ENCODE measurements at places on chromosomes 6 and 20.
A peak's percentile ranks its signal among the peaks of the same experiment; 100 is the strongest.

- no peak for DNase-seq
These were observed 146.7 kb upstream of the CDH4 start for GRCh38 chr20:61105395-61105794.

DNA sequence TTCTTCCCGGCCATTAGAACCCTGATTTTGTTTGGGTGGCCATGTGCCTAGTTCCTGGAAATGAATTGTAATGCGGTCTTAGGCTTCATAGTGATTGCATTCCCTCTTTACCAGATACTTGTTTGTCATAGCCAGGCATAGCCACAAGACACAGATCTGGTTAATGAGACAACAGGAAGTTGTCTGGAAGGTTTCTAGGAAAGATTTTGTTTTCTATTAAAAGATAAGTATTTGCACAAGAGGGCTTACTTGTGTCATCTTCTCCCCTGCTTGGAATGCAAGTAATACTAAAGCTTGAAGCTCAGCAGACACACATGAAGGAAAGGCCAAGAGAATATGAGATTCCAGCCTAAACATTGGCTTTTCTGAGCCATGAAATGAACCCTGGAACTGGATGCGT, 12.9 kb downstream of the FARS2 start:
- DNase-seq, result no peak

GRCh38 chr6:106411056-106411455, 50.5 kb downstream of the CRYBG1 start:
- DNase-seq, result no peak

- no peak for DNase-seq
These were observed 2.7 kb downstream of the SLC17A2 start for GRCh38 chr6:25927756-25928216.

- DNase-seq, result no peak
These were observed 207.0 kb downstream of the THBS2 start for GRCh38 chr6:169046483-169047192.

GRCh38 chr6:13419422-13420195, 67.8 kb downstream of the GFOD1 start:
- DNase-seq, result no peak

- no peak for DNase-seq
These were observed 157.5 kb upstream of the TBX18 start for GRCh38 chr6:84921891-84922290.

- no peak for DNase-seq
These were observed 17.8 kb upstream of the RBPJL start for GRCh38 chr20:45288860-45289259.

- DNase-seq, result no peak
These were observed 307.2 kb downstream of the FRK start for GRCh38 chr6:115753446-115753845.

DNA sequence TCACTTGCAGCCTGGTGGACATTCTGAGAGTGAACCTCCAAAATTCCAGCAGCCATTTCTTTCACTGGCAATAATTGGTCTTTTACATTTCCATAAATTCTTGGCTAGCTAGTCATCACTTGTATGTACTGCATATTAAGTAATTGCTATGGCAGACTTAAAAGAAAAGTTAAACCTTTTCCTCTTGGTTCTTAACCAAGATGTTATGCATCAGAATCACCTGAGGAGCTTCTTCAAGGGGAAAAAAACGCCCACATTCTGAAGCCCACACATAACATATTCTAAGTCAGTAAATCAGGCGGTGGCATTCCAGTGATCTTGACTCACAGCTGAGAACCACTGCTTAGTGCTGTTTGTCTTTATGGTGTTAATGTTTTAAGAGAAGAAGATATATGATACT, 37.0 kb downstream of the CDC40 start:
- DNase-seq, result no peak

DNA sequence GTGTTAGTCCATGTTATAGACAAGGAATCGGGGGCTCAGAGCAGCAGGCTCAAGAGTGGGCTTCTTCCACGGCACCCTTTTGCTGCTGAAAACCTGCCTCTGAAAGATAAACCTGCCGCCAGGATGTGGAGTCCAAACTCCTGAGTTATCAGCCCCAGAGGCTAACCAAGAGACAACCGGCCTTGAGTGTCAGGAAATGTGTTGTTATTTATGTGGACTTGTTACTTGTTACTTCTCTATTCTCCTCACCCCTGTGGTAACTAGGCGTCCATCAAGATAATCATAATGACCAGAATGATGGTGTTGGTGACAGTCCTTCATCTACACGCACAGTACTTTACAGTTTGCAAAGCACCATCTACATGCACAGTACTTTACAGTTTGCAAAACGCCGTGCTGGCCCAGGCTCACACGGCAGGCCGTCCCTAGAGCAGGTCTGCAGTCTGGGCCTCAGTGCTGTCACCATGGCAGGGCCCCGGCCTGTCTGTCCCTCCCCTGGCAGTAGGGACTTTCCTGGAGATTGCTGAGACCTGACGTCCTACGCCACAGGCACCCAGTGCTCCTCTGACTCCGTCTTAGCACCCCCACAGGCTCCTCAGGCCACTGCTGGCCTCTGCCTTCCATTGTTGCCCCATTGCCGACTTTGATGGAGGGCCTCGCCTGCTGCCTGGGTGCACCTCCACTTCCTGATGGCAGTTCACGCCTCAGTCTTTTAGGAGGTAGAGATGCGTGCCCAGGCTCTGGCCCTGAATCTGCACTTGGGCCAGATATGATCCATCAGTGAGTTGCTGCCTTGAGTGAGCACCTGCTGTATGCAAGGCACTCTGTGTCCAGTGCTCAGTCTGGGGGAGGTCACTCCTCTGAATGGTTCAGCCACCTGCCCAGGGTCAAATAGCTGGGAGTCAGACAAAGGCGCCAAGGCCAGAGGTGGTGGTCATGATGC, 9.1 kb upstream of the BPIFB4 start:
- no peak for DNase-seq

- no peak for DNase-seq
These were observed 15.0 kb downstream of the KIAA0319 start for GRCh38 chr6:24630856-24631505.

GRCh38 chr6:26056583-26057350, 30.5 kb upstream of the HFE start:
- DNase-seq, result peak; percentile 77

- no peak for DNase-seq
These were observed 77.1 kb downstream of the TRAM2 start for GRCh38 chr6:52499681-52500236.

- no peak for DNase-seq
These were observed 22.8 kb downstream of the PANK2 start for GRCh38 chr20:3911956-3912355.

- DNase-seq, result no peak
These were observed 74.6 kb downstream of the SAMD3 start for GRCh38 chr6:130148181-130148580.

DNA sequence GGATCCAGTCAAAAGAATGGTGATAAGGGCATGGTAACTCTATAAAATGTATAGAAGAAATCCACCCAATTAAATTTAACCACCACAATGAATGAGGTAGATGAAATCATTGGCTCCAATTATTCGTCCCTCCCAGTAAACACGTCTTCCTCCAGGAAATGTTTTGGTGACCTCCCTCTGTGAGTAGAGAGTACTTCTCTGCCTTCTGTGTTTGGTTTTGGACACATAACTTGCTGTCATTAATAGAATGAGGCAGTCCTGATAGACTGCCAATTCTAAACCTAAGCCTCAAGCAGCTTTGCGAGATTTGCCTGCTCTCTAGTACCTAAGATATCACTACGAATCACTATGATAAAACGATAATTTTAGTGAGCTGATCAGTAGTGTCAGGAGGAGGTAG, 632.8 kb downstream of the HDGFL1 start:
- DNase-seq, result no peak

DNA sequence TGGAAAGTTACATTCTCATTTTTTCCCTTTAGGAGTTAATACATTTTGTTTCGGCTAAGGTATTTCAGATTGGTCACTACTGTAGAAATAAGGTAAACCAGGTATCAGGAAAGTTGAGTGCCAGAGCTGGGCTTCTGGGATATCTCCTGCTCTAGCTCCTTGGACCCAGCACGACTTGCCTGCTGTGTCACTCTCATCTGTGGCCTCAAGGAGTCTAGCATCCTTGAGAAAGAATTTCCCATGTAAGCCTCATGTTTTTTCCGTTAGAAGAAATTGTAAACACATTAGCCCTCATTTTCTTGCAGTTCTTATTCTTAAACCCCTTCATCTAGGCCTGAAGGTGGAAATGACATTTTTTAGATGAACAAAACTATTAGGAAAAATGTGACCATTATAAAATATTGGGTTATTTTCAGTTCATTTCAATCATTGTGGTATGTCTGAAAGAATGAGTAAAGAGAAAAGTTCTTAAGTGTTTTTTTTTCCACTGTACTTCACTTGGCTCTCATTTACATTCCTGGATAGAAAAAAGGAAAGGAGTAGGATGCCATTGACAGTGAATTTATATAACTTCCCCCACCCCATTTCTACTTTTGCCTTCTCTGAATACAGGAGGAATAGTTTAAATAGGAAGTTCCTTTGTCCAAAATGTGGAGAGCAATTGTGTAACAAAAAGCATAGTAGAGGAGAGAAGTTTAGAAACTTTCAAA, 46.7 kb downstream of the CD2AP start:
- no peak for DNase-seq

DNA sequence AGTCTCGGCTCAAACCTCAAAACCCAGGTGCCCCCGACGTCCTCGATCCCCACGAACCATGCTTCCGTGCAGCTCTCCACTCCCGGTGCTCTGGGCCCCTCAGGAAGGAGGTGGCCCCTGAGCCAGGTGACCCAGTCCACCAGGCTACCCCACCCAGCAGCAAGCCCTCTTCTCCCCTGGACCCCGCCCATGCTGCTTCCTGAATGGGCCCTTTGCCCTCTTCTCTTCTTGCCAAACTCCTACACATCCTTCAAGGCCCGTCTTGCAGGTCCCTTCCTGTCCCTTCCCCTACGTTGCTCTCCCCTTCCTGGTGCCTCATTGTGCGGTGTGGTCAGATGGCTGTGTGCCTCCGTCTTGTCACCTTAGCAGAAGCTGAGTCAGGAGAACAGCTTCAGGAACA, 3.4 kb upstream of the GATA5 start:
- DNase-seq, result no peak

DNA sequence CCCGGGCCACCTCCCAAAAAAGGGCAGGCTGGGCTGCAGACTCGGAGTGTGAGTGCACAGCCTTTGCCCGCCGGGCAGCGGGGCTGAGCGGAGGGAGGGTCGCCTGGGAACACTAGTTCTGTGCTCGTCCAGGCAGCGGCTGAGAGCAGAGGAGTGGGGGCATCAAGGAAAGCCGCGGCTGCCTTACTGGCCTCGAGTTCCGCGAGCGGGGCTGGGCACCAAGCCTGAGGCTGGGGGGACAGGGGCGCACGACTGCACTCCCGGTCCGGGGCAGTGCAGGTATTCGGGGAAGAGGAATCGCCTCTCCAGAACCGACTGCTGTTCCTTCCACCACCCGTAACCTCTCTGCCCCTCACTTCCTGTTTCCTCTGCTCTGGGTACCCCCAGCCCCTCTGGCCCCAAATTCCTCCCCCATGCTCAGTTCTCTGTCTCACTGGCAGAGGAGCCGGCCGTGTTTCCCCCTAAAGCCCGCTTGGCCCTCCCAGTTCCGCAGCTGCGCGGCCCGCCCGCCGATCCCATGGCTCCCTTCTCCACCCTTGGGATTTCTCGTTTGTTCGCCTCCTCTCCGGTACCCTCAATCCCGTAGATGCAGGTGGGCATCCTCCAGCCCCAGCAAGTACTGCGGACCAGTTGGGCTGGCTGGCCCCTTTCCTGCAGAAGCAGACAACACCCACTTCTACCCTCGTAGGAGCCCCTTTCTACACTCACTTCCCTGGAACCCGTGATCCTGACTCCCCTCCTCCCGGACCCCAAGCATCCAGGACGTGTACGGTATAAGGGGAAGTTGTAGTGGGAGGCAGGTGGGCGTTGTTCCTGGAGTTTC, 5.1 kb downstream of the RING1 start:
- no peak for DNase-seq

GRCh38 chr6:40425192-40425919, 161.8 kb downstream of the LRFN2 start:
- no peak for DNase-seq

DNA sequence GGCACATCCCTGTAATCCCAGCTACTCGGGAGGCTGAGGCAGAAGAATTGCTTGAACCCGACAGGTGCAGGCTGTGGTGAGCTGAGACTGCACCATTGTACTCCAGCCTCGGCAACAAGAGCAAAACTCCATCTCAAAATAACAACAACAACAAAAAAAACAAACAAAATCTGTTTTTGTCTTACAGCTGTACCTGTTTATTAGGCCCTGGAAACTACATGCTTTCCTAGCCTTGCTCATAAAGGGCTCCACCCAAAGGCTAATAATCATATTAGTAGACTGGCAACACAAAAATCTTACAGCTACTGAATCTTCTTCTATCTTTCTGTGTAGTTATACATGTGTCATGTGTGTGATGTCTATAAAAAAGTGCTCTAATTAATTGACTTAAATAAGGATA, 503.9 kb upstream of the EYS start:
- DNase-seq, result no peak

GRCh38 chr6:30682143-30683117, 4.0 kb downstream of the PPP1R18 start:
- no peak for DNase-seq

DNA sequence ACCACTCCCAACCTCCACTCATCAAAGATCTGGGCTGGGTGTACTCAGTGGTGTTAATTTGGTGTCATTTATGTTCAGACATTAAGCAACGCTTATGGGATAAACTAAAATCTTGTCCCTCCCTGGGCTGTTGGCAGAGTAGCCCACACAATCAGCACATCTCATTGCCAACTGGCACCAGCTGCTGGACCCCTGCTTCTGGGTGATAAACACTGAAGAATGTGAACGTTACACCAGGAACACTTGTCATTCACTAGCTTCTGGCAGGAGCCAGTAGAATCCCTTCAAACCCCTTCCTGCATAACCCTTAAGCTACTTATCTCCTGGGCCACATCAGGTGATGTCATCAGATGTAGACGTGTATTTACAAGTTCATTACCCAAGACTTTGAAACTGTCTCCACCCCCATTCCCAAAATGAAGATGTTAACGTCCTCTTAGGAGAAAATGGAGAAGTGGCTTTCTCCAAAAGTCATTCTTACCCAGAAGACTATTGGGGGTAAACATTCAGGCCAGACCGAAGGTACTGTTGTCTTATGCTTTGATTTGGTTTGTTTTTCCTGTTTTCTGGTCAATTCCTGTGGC, 107.8 kb upstream of the CD93 start:
- no peak for DNase-seq

DNA sequence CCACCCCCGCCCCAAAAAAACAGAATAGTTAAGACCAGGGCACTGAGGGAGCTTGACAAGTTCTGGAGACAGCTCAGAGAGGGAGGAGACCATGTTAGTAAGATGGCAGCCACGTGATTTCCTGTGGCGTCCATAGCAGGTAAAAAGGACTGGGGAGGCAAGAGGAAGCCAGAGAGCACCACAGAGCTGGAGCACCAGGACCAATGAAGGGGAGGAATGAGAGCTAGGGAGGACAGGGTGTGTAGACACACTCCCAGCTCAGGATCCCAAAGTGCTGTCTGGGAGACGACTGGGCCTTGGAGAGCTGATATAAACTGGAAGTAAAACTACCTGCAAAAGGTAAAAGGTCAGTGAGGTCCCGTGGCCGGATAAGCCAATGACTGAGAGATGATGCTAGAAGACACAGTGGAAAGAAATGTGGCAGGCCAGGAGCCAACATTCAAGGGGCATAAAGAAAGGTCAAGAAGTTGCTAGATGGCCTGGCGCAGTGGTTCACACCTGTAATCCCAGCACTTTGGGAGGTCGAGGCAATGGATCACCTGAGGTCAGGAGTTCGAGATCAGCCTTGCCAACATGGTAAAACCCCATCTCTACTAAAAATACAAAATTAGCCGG, 39.0 kb downstream of the SLC23A2 start:
- no peak for DNase-seq

- no peak for DNase-seq
These were observed 17.0 kb downstream of the AKIRIN2 start for GRCh38 chr6:87684895-87685654.

Data from C1 segment of cervical spinal cord (tissue), 14 donors.